ENCODE measurements at places on chromosomes 5 and 9.

GRCh38 chr5:65808251-65808741 lies 86.3 kb downstream of the NLN start:
- peak; percentile 18 for DNase-seq

DNA sequence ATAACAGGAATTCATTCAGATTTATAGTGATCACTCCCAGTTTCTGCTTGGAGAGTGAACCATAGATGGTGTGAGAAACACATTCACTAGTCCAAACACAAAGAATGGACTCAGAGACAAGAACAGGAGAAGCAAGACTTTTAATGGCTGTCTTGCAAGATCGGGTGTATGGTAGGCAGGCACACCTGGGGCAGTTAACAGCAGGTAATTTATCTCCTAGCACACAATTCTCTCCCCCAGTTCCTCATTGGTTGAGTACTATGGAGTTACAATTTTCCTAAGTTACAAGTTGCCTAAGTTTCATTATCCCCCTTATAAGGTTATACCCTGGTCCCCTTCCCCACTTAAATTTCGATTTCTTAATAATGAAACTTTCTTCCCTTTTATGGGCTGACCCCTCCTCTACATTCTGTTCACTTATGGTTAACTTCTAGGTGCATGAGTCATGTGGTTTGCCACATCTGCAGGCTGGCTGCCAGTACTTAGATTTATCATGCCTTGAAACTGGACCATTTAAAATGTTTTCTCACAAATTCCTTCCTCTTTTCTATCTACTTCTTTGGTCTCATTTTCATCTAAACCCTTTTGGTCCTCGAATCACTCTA lies 623.3 kb downstream of the HINT1 start:
- no peak for DNase-seq

DNA sequence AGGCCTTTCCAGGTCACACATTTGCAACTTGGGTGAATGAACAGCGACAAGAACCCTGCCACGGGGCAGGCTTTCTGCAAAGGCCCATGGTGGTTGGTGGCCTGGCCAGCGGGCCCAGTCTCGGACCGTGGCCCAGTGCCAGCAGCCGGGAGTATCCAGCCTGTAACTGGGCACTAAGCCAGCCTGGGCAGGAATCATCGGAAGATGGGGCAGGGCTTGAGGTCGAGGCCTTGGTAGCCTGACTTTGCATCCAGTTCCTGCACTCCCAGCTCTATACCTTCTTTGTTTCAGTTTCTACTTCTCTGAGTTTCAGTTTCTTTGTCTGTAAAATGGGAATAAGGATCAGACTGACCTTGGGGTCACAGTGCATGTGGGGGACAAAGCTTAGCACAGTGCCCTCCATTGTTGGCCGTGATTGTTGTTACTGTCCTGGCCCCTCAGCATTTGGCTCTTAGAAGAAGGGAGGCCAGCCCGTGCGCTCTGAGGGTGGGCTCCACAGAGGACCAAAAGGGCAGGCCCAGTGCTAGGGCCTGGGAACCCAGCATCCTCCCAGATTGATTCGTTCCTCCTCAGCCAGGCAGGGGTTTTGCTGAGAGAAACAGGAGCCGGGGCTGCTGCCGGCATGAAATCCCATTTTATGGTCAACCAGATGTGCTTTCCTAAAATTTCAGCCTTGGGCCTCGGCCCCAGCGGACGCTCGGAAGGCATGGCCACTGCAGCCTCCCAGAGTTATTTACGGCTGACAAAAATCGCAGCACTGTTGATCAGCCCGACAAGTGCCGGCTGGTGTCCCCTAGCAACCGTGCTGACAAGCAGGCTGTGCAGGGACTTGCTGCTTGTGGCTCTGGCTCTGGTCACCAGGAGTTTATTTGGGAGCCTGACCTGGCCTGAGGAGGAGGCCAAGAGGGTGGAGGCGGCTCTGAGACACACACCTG lies 43.6 kb downstream of the JADE2 start:
- DNase-seq, result no peak

DNA sequence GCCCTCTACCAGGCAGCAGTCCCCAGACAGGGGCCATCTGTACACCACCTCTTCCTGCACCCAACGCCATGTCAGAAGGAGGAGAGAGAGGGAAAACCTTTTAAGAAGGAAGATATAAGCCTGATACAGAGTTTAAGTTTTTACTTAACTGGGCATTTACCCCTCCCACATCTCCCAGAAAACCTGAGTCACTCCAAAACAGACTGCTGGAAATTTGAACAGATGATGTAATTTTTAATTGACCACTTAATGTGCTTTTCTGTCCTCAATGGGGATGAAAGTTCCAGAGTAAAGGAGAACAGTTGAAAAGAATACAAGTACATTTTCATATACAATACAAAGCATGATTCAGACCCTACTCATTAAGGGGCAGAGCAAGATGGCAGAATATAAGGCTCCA lies 63.9 kb downstream of the TTC39B start:
- DNase-seq, result no peak

- no peak for DNase-seq
Observed at GRCh38 chr9:70079417-70080037, 35.9 kb downstream of the MAMDC2 start.

DNA sequence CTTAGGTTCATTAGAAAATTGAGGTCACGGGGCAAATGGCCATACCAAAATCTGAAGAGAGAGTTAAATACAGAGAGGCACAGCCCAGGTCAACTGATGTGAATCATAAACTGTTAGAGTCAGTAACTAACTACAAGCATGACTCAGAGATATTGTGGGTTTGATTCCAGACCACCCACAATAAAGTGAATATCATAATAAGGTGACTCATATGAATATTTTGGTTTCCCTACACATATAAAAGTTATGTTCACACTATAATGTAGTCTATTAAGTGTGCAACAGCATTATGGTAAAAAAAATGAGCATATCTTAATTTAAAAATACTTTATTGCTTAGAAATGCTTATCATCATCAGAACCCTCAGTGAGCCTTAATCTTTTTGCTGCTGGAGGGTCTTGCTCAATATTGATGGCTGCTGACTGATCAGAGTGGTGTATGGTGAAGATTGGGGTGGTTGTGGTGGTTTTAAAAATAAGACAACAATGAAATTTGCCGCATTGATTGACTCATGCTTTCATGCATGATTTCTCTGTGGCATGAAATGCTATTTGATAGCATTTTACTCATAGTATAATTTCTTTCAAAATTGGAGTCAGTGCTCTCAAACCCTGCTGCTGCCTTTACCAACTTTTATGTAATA lies 53.1 kb upstream of the EDIL3 start:
- no peak for DNase-seq

- no peak for DNase-seq
Observed at GRCh38 chr5:113065626-113066025, 89.0 kb downstream of the DCP2 start.

DNA sequence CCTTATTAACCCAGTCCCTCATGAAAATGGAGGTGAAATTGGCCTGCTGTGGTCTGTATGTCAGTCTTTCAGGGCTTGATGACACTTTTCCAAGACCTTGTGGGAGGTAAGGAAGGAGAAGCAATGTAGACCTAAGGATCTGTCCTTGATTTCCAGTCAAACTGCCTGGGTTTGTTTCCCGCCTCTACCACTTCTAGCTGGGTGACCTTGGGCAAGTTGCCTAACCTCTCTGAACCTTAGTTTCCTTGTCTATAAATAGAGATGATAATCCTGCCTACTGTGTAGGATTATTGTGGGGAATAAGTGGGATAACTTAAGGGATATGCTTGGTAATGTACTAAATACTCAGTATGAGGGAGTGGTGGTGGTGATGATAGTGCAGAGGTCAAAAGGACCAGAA lies 59.7 kb downstream of the PPARGC1B start:
- DNase-seq, result no peak

DNA sequence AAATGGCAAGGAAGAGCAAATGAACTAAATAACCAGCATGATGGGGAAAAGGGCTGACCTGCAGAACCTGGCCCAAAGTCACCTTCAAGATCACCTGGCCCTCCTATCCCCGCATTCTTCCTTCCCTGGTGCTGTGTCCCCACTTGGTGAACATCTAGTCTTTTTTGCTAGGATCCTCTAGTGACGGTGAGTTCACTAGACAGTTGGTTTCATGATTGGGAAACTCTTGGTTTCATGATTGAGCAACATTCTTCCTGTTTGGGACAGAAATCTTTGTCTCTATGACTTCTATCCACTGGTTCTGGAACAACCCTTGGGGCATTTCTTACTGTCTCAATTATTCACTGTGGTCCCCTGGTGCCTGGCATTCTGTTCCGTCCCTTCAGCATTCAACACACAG lies 50.2 kb upstream of the DAB2IP start:
- DNase-seq, result no peak

- no peak for DNase-seq
Observed at GRCh38 chr5:165781738-165782137, 2276.3 kb downstream of the MAT2B start.

DNA sequence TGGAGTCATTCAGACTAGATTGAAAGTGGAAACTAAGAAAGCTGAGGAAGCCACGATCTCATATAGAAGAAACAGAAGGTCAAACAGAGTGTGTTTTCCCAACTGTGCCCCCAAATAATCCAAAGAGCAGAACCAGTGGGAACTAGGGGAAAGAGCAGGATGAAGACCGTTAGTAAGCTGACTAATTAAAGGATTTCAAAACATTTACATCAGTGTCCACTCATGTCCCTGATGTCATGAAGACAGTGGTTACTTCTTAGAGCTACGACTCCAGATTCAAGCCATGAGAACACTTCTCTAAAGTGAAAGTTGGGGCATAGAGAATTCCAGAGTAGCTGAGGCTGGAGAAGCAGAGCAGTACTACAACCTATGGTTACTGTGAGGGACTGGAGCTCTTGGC lies 119.6 kb upstream of the SLC12A2 start:
- DNase-seq, result no peak

GRCh38 chr9:130043654-130044623 lies 950 bp upstream of the FNBP1 start:
- no peak for DNase-seq

- DNase-seq, result no peak
Observed at GRCh38 chr9:107292821-107293542, 9.9 kb downstream of the RAD23B start.

DNA sequence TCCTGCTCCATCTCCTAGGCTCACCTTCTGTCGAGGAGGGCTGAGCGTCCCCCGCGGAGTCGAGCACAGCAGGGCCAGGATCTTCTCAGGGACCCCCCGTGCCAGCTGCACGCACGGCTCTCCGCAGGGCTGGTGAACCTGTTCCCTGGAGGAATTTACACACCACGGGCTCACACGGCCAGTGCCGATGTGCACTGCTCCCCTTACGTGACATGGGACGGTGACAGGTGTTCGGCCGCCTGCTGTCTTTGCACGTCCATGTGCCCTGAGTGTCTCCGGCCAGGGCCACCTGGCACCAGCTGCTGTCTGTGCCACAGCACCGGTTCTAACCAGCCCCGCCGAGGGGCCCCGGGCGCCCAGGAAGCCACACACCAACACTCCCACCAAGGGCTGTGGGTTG lies 8.7 kb upstream of the AGPAT2 start:
- no peak for DNase-seq

GRCh38 chr5:57298985-57299491 lies 125.2 kb downstream of the GPBP1 start:
- DNase-seq, result peak; percentile 84

- DNase-seq, result no peak
Observed at GRCh38 chr9:77802515-77803293, 154.6 kb upstream of the GNA14 start.

GRCh38 chr9:110543631-110544051 lies 35.9 kb downstream of the SVEP1 start:
- DNase-seq, result peak; percentile 85

- peak; percentile 42 for DNase-seq
Observed at GRCh38 chr9:96646081-96646991, 8.8 kb downstream of the PRXL2C start.

DNA sequence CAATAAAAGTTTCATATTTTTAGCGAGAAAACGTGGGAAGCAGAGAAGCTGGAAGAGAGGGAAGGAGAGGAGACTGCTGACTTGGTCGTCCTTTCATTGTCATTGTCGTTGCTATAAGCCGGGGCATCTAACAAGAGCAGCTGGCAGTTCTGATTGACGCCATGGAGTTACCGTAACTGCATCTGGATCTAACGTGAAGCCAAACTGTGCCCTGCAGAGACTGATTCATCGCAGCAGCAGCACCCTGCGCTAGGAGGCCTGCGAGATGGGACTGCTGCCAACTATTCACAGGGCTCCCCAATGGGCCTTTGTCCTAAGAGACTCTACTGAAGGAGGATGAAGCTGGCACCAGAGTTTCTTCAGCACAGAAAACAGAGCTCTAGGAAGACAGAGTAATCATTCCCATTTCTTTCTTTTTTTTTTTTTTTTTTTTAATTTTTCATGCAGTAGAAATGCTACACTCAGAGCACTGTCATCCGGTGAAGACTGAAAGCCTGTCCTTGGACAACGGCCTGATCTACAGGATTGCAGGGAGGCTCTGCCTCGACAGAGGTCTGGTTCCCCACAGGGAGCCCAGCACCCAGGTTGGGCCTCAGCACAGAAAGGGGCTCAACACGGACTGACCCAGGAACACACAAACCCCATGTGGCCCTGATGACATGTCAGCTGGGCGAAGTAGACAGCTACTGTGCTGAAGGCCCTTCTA lies 47.8 kb downstream of the RETREG1 start:
- DNase-seq, result peak; percentile 27

GRCh38 chr5:172035049-172035448 lies 28.6 kb upstream of the FBXW11 start:
- no peak for DNase-seq

GRCh38 chr5:93595420-93596147 lies 12.6 kb downstream of the NR2F1 start:
- no peak for DNase-seq

DNA sequence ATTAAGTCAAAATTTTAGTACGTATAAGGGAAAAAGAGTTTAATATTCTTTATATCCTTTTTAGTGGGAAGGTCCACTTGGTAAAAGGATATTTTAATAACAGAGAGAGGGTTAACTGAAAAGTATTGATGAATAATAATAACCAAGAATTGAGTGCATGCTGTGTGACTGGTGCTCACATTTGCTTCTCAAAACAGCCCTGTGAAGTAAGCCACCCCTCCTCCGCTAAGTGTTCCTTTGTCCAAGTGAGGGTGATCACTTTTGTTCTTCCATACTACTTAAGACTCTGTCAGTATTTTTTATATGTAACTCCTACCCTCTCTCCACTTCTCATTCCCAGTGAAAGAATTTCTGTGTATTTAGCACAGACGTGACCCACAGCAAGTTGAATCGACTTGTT lies 51.5 kb downstream of the SLC44A1 start:
- no peak for DNase-seq

GRCh38 chr5:73448463-73449136 lies at the start of gene FOXD1:
Gene FOXD1 (minus strand): TSS chr5:73448777. CDS start chr5:73448362, 415 bp downstream.
- DNase-seq, result peak; percentile 70

- DNase-seq, result peak; percentile 50
Observed at GRCh38 chr9:22037954-22038690, 29.0 kb upstream of the CDKN2B start.

DNA sequence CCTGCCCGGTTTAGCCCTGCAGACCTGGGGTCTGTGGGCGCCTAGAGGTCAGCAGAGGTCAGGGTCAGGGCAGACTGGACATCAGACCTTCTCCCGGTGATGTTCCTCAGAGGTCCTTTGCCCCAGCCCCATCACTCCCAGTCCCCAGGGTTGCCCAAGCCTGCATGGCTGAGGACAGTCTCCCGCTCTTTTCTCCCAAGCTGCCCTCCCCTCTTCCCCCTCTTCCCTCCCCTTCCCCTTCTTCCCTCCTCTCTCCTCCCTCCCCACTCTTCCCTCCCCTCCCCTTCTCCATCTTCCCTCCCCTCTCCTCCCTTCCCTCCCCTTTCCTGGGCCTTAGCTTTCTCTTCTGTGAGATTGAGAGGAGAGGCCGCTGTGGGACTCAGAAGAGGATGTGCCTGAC lies 10.4 kb downstream of the LHX3 start:
- no peak for DNase-seq

All from NCI-H446 (cell line).